Activated CD4-positive, alpha-beta T cell treated with anti-CD3 and anti-CD28 coated beads, Interleukin-2, Interleukin-4, amounts not matched to agents 100 ng/mL and 50 ng/mL, durations not matched to agents 16 hours and 8 hours (primary cell): ENCODE measurements at places on chromosomes 1 and 21.

DNA sequence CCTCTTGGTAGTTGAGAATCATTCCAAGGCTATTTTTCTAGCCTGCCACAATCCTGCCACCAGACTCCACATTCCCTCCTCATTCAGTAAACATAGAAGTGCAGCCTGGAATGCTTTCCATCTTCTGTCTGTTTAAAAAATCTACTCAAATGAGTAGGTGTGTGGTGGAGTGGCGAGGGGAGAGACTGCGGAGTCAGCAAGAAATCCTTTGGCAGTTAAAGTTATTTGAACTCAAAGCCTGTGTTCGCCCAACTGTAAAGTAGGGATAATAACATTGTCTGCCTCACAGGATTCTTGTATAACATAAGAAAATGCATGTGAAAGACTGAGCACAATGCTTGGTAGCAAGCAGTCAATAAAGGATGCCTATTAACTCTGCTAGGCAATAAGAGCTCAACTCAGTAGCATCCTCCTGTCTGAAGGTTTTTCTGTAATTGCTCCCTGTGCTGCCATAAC is 22.2 kb upstream of the DPT start:
- no peak for DNase-seq

GRCh38 chr1:99396389-99396788 is 132.1 kb downstream of the PLPPR4 start:
- DNase-seq = no peak

- no peak for DNase-seq
These were observed 9.2 kb upstream of the EPHA8 start for GRCh38 chr1:22553991-22554522.

- no peak for DNase-seq
These were observed 79.6 kb upstream of the SLFNL1 start for GRCh38 chr1:41101076-41101475.

GRCh38 chr1:155974208-155975115 is 3.9 kb downstream of the ARHGEF2 start:
- no peak for DNase-seq

DNA sequence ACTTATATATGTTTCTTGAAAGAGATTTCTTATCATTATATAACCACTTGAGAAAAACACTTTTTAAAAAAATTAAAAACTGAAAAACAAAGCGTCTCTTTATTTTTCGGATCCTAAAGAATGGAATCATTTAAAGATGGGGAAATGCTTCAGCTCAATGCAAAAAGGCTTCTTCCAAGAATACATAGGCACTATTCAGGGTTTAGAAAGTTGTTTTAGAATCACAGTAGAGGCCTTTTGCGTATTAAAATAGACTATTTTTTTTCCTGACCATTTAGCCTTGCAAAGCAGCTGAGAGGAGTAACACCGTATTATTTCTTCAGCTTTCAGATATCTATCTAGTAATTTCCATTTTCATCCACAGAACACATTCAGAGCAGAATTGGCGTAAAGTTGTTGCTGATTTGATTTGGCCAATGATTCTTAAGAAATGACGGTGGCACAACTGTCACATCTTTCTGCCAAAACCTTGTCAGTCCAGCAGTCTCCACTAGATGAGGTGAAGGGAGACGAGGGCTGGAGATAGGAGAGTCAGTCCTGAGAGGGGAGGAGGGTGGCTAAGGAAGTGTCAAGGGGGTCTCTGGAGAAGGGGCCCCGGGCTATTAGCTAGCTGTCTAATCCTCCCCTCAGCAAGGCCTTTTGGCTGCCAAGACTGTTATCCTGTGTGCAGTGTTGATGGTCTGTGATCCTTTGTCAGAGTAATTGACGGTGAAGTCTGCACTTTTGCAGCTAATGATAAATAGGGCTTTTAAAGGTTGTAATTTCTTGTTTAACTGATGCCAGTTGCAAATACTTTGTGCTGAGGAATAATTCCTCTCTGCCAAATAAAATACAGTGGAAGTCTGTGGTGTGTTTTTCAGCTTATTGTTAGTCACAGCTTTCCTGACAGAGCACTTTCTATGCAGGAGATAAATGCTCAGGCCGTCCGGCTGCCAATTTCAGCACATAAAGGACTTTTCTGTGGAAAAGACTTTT is 34.7 kb downstream of the PRRX1 start:
- DNase-seq = no peak

DNA sequence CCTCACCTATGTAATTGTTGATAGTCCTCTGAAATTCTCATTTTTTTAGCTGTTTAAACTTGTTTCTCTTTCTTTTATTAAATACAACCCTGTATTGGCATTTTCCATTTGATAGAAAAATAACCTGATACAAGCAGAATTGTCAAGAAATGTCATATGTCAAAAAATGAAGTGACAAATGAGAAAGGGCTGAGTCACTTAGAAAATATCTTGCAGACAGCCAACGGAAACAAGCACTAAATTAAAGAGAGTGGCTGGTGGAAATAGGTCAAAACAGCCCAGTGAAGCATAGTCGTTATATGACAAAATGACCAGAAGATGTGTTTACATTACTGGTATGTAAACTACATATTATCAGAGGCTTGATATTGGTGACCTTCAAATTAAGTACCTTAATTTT is 484.4 kb downstream of the PLA2G4A start:
- no peak for DNase-seq

- DNase-seq = no peak
These were observed at the start of gene OPRD1 for GRCh38 chr1:28811766-28812668. Gene OPRD1 (plus strand): TSS chr1:28812170. CDS start chr1:28812384, 214 bp downstream.

GRCh38 chr1:235734335-235734734 is 84.8 kb upstream of the GNG4 start:
- DNase-seq = no peak

DNA sequence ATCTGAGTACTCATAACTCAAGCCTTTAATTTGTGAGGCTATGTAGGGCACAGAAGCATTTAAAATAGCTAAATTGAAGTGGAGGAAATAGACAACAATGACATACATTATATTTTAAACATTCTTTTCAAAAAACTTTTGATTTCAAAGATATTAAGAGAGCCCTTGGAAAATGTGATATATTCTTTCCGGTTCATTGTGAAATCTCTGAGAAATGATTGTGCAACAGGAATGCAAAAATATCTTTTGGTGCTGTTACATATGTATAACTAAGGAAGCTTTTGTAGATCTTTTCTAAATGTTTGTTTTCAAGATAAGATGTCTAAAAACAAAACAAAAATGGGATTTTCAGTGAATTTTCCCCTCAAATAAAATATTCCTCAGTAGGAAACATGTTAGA is 185.2 kb downstream of the LEPR start:
- no peak for DNase-seq

GRCh38 chr1:13967707-13968106 is 267.7 kb downstream of the PRDM2 start:
- DNase-seq = no peak

GRCh38 chr1:87497380-87498203 is 168.9 kb downstream of the LMO4 start:
- DNase-seq = no peak

DNA sequence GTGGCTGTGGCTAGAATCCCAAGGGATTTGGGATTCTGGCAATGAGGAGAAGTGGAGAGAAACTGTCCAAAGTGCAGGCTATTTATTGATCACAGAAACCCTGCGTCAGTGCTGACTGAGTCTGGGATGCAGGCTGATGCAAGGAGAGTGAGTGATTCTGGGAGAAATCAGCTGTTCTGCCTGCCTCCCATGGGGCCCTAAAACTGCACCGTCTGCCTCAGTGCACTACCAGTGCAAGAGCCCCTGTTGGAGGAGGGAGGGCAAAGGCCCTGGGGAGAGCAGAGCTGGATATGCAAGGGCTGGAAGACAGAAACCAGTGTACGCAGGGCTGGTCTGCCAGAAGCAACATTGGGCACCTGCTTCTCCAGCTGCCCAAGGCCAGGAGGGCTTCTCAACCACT is 42.6 kb downstream of the C1orf198 start:
- no peak for DNase-seq

DNA sequence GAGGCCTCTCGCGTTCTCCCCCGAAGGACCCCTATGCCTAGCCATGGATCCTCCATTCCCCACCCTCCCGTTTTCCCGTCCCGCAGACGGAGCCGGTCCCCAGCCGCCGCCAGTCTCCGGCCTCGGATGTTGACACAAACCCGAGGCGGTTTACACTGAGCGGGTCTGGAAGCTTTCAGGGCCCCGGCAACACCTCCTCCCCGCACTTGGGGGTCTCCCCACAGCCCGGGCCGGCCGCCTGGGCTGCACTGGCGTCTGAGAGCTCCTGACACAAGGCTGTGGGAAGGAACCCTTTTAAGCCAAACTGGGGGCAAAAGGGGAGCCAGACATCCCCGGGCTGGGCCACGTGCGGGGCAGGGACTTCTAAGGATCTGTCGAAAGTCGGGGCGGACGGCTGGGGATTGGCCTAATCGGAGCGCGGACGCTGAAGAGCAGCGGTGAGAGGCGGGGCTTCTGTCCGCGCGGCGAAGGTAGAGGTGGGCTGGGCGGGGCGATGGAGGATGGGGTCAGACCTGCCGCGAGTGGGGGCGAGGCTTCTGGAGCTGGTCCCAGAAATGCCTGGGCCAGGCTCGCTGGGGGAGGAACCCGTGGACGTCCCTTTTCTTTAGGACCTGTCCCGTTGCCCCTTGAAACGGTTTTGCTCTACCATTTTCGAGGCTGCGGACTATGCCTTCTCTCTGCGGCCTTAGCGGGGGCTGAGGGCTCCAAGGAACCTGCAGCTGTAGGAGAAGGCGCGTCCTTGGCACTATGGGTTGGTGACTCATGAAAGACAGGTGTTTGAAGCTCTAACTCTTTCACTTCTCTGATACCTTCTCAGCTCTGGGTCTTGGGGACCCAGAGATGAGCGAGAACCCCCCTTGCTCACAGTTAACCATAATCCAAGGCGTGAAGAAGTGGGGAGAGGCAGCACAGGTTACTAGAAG is 1.2 kb upstream of the HPCAL4 start:
- DNase-seq = no peak

GRCh38 chr21:39385299-39386145 is 36.6 kb upstream of the HMGN1 start:
- peak; percentile 55 for DNase-seq
